ENCODE measurements at places on chromosomes 7 and 10.

- DNase-seq: no peak
These were observed 1085.4 kb upstream of the SORCS1 start for GRCh38 chr10:108249940-108250339.

- no peak for DNase-seq
These were observed 197.0 kb upstream of the PRSS58 start for GRCh38 chr7:142454862-142455261.

DNA sequence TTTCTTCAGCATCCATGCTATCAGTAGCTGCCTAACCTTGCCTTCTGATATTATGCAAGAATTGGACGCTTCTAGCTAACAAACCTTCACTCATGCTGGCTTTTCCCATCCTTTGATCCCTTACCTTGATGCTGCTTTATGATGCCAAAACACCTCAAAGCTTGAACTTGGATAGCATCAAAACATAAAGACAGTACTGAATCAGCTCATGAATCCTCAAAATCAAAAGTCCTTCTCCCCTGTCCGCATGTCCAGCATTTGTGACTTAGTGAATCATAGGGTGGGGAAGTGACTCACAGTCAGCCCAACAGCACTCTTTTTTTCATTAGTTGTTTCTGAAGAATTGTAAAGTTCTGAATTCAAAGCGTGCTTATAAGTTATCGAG is 89.5 kb upstream of the PIK3CG start:
- peak; percentile 73 for DNase-seq

DNA sequence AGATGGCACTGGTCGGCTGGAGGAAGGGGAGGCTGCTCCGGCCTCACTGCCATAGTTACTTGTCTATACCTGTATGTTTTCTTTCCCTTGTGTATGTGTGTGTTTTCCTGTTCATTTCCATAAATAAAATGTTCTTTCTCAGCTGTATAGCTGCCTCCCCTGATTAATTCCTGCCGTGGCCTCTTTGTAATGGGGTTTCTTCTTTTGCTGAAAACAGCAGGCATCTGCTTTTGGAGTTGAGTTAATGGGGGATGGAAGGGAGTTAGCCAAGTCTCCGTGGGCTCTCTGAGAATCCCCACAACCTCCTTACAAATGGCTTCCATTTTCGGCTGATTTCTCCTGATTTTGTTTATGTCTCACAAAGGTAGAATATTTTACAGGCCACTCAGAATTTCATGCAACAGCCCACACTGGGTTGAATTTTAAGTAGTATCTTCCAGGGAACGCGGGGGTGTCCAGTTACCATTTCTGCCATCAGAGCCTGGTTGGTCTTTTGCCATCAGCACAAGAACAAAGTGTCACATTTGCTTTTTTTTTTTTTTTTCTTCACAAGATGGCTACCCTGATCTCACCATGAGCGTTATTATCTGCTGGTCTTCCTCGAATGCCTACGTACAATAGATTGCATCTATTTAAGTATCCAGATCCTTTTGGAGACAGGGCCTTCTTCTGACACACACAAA is 88.1 kb upstream of the NRP1 start:
- no peak for DNase-seq

GRCh38 chr10:119031496-119032059 is 2.1 kb downstream of the NANOS1 start:
- DNase-seq: peak; percentile 51

DNA sequence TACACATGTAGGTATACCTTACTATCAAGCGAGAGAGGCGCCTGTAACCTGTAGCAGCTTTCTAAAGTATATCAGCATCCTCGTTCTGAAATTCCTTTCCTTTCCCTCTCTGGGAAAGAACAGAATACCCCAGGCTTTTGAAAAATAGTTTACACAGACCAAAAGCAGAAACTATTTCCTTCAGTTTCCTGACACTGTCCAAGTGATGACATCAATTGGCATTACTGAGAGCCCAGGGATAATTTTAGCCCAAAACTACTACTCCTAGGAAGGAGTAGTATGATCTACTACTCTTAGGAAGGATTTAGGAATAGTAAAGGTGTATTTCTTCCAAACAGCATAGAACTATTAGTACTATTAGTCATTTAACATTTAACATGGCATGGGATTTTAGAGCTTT is 6.0 kb downstream of the GNG11 start:
- DNase-seq: no peak

- DNase-seq: no peak
These were observed 24.1 kb upstream of the CDCA7L start for GRCh38 chr7:21969822-21970221.

DNA sequence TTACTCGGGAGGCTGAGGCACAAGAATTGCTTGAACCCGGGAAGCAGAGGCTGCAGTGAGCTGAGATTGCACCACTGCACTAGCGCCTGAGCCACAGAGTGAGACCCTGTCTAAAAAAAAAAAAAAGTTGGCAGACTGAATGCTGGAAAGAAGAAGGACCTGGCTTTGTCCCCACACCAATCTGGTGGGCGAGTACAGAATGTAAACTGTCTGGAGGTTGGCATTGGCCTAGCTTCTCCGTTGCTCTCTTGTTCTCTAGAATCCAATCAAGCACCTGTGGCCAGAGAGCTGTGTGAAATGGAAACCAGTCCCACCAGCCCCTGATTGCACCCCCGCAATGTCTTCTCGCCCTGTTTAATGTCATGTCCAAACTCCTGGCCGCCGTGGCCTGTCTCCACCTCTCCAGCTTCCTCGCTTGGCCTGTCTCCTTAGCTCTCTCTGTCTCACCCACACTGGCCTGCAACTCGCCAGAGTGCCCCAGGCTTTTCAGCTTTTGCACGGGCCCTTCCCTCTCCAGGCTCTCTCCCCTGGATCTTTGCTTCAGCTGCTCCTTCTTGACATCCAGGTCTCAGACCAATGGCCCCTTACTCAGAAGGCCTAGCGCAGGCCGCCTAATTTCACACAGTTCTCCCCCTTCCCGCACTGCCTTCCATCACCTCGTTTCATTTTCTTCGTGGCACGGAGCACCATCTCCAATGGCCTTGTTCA is 670 bp upstream of the AGK start:
- DNase-seq: no peak

- no peak for DNase-seq
These were observed 25.3 kb downstream of the GFRA1 start for GRCh38 chr10:116247691-116248090.

DNA sequence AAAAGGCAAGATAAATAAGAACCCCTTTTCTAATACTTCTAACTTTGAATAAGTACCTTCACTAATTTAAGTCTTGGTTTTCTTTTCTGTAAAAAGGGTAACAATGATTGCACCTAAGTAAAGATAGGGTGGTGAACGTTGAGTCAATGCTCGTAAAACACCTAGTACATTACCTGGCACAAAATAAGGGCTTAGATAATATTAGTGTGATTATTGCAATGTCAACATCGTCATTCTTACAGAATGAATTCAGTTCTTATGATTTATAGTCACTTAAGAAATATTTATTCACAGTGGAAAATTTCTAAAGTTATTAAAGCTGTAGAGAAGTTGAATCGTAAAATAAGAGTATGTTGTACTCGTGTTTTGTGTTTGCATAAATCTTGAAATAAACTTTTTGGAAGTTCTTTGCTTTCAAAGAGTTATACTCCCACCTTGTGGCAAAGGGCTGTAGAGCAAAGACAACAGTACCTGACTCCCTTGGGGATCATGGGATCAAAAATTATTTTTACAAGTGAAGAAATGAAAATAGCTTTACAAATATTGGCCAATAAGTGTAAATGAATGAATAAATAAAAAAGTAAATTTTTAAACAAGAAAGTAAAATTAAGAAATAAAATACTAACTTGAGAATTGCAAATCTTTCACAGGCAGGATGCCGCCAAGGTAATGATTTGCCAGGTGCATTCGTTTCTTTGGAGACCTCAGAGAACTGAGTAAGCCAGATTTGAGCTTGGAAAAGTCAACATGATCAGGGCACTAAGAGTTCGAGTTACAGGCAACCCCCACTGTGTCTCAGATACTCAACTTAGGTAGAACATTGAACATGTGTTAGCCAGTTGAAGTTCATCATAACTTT is 285.8 kb upstream of the CACNA2D1 start:
- DNase-seq: peak; percentile 48

GRCh38 chr10:96714031-96714590 is 6.2 kb downstream of the PIK3AP1 start:
- peak; percentile 37 for DNase-seq
